ENCODE measurements at places on chromosomes 13 and 19. TPM values are rescaled to one million over a fixed set of nuclear protein-coding genes. Genes with fewer than 3 reads are reported as not detected.

Gene PCDH9
- 19.4 TPM for total RNA-seq

Gene SMIM24
- not detected for total RNA-seq

Gene FPR3
- total RNA-seq: 23.4 TPM

Gene CGB2
- not detected for total RNA-seq

Gene C13orf42
- total RNA-seq: not detected

Gene TRPM4
- total RNA-seq: 38.5 TPM

- H3K4me3 ChIP-seq: peak within 1 kb of the TSS; percentile 42
- H3K36me3 ChIP-seq: no peaks in the 10 kb centered on the region
- H3K27me3 ChIP-seq: no peaks in the 10 kb centered on the region
- H3K4me1 ChIP-seq: peaks cover 8% of the 10 kb centered on the region
- peak; percentile 77 for DNase-seq
- H3K27ac ChIP-seq: peak within 1 kb of the TSS; percentile 82
These were observed at the start of gene ICAM3 for GRCh38 chr19:10339380-10339960. Gene ICAM3, minus strand, starts transcription at chr19:10339624. Its CDS starts 10 bp downstream, at chr19:10339614.

DNA sequence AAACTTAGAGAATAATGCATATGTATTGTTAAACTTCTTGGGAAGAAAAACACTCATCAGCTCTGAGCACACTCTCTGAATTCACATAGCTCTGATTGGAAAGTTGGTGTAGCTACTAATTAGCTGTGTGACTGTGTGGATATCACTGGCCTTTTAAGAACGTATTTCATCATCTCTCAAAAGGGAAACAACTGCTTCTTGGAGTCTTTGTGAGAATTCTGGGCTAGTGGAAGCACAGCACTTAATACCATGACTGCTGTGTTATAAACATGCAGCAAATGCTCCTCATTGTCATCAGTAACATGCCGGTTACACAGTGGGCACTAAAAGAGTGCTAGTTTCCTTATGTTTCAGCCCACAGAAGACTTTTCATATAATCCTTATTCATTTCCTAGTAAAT, 220.9 kb upstream of the CSNK1A1L start:
- H3K27me3 ChIP-seq: no peaks in the 10 kb centered on the region
- H3K4me3 ChIP-seq: no peak overlapping the region
- DNase-seq: no peak
- H3K27ac ChIP-seq: no peak overlapping the region

- no peak overlapping the region for H3K4me3 ChIP-seq
- peak; percentile 97 for DNase-seq
- no peaks in the 10 kb centered on the region for H3K27me3 ChIP-seq
- H3K36me3 ChIP-seq: peaks cover 3% of the 10 kb centered on the region
These were observed 11.8 kb upstream of the CSNK1G2 start for GRCh38 chr19:1929021-1929742.

GRCh38 chr13:30346153-30346788, 38.9 kb upstream of the KATNAL1 start:
- no peaks in the 10 kb centered on the region for H3K36me3 ChIP-seq
- no peaks in the 10 kb centered on the region for H3K27me3 ChIP-seq
- H3K4me3 ChIP-seq: no peak overlapping the region
- no peak overlapping the region for H3K27ac ChIP-seq
- peaks cover 9% of the 10 kb centered on the region for H3K4me1 ChIP-seq
- no peak for DNase-seq

GRCh38 chr13:32080328-32080744, 48.8 kb downstream of the FRY start:
- peaks cover 4% of the 10 kb centered on the region for H3K36me3 ChIP-seq
- H3K27me3 ChIP-seq: no peaks in the 10 kb centered on the region
- no peak overlapping the region for H3K27ac ChIP-seq
- H3K4me1 ChIP-seq: no peaks in the 10 kb centered on the region

DNA sequence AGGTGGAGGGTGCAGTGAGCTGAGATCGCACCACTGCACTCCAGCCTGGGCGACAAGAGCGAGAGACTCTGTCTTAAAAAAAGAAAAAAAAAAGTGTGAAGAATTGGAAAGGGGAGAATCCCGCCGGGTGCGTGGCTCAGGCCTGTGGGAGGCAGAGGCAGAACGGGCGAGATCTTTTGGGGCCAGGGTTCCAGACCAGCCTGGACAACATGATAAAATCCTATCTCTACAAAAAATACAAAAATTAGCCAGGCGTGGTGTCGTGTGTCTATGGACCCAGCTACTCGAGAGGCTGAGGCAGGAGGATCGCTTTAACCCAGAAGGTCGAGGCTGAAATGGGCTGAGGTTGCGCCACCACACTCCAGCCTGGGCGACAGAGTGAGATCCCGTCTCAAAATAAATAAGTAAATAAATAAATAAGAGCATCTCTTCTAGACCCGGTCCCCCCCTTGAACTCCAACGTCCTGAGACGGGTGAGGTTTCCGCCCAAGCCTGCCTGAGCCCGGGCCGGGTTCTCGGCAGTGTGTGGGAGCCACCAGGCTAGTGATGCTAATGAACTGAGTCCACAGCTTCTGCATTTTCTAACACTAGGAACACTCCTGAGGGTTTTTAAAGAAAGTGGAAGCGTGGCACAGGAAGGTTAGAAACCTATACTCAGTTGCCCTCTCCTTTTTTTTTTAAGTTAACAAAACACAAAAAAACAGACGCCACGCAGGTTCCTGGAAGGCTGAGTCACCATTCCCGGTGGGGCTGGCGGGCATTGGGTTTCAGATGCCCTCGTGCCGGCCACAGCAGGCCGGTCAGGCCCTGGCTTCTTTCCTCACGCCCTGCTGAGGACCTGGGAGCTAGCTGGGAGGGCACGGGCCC, 22.0 kb downstream of the GPX4 start:
- no peaks in the 10 kb centered on the region for H3K27me3 ChIP-seq
- H3K4me3 ChIP-seq: no peak overlapping the region
- no peak for DNase-seq
- peaks cover 58% of the 10 kb centered on the region for H3K36me3 ChIP-seq
- peaks cover 26% of the 10 kb centered on the region for H3K4me1 ChIP-seq

GRCh38 chr19:3322199-3322978, 44.0 kb upstream of the NFIC start:
- no peaks in the 10 kb centered on the region for H3K4me1 ChIP-seq
- no peaks in the 10 kb centered on the region for H3K36me3 ChIP-seq
- no peaks in the 10 kb centered on the region for H3K27me3 ChIP-seq
- no peak overlapping the region for H3K27ac ChIP-seq
- H3K4me3 ChIP-seq: no peak overlapping the region
- no peak for DNase-seq

DNA sequence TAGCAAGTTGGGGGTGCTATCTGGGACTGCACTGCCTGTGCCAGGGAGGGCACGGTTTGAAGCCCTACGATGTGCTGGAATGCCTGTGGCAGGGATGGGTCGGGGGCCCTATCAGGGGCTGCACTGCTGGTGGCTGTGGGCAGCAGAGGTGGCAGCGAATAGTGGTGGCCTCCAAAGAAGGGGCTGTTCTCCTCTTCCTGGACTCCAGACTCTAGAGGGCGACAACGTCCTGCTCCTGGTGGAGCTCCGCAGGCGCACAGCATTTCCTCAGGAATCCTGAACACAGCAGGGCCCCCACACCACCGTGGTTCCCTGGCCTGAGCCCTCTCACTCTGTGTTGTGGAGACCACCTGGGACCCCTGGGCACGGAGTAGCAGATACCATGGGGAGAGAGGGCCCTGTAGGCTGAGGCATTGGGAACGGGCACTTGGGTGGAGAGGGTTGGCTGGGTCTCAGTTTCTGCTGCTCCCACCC, 145.6 kb downstream of the TNFRSF19 start:
- H3K4me1 ChIP-seq: no peaks in the 10 kb centered on the region
- H3K27me3 ChIP-seq: no peaks in the 10 kb centered on the region
- no peak for DNase-seq
- H3K36me3 ChIP-seq: no peaks in the 10 kb centered on the region

DNA sequence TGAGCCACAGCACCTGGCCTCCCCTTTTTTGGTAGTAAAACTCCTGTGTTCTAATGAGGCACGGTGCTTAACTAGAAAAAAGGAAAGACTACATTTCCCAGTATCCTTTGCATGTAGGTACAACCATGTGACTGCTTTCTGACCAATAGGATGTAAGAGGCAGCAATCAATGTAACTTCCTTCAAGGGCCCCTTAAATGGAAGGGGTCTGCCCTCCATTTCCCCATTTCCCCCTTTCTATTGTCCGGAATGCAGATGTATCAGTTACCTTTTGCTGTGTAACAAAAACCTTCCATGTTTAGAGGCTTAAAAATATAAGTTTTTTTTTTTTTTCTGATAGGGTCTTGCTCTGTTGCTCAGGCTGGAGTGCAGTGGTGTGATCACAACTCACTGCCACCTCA, 2.2 kb downstream of the GPR32 start:
- H3K27me3 ChIP-seq: peaks cover 4% of the 10 kb centered on the region
- no peaks in the 10 kb centered on the region for H3K4me1 ChIP-seq
- no peak overlapping the region for H3K4me3 ChIP-seq
- no peaks in the 10 kb centered on the region for H3K36me3 ChIP-seq
- H3K27ac ChIP-seq: no peak overlapping the region

DNA sequence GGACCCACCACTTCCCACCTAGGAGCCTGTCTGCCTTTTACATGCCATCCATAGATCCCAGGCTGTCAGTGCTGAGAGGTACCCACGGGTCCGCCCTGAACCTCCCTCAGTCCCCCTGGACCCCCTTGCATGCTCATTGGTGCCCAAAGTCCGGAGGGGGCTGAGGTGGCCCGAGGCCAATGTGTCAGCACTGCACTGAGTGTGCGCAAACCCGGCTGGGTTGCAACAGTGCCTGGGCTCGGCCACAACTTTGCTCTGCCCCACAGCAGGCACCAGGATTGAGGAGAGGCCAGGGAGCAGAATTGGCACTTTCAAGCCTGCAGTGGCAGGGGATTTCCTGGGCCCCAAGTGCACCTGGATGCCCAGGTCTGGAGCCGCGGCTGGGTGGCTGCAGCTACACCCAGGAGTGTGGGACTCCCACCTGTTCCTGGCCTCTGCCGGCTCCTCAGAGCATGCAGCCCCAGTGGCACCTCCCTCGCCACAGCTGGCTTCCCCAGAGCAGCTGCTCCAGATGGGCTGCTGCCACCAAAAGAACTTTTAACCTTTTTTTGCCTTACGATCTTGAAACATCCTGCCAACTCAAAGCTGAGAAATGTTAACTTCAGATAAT, 837.0 kb downstream of the SLITRK6 start:
- H3K27me3 ChIP-seq: no peaks in the 10 kb centered on the region
- no peak overlapping the region for H3K27ac ChIP-seq
- no peaks in the 10 kb centered on the region for H3K36me3 ChIP-seq
- H3K4me1 ChIP-seq: no peaks in the 10 kb centered on the region
- peak; percentile 55 for DNase-seq
- H3K4me3 ChIP-seq: no peak overlapping the region

DNA sequence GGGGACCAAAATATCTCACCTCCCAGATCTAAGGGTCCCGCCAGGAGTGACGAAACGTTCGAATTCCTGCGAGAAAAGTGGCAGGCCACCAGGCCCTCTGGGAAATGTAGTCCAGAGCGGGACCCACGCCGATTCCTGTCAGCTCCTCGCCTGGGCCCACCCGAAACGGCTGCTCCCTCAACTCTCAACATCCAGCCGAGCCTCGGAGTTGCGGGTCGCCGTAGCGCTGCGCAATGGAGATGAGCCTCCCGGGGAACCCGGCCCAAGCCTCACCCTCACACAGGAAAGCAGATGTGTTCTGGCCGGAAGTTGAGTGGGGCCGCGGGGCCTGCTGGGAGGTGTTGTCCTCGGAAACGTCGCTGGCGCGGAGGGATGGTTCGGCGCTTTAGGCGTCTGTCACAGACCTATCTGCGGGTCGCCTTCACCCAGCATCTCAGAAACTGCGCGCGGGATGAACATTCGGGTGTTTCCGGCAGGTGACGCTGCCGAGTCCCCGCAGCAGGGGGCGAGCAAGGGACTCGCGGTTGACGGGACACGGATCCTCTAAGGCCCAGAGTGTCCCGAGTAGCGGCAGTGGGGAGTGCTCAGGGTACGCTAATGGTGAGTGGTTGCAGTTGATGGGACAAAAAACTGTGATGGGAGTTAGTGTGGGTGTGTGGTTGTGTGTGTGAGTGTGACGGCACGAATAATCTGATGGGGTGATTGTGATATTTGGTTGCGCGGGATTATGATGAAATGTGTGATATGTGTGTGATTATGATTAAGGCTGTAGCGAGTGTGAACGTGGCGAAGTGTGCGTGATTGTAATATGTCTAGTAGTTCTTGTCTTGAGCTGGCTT, at the start of the genes ZNF568 and ZNF829:
TSS of gene ZNF568 (plus strand) at position 341 of the 839 bp plus-strand sequence. CDS start 6,439 bp downstream, outside the sequence.
TSS of gene ZNF829 (minus strand) at position 300 of the 839 bp plus-strand sequence. CDS start 1,124 bp downstream, outside the sequence.
- H3K4me1 ChIP-seq: peaks cover 8% of the 10 kb centered on the region
- peak within 1 kb of the TSS; percentile 96 for H3K27ac ChIP-seq

GRCh38 chr19:6767357-6768235, at the start of gene SH2D3A:
Gene SH2D3A, minus strand, starts transcription at chr19:6767435. Its CDS starts 3,687 bp downstream, at chr19:6763748.
- peak; percentile 97 for DNase-seq
- H3K4me3 ChIP-seq: peak within 1 kb of the TSS; percentile 56
- peaks cover 12% of the 10 kb centered on the region for H3K4me1 ChIP-seq
- peak within 1 kb of the TSS; percentile 87 for H3K27ac ChIP-seq
- H3K36me3 ChIP-seq: no peaks in the 10 kb centered on the region
- H3K27me3 ChIP-seq: no peaks in the 10 kb centered on the region

DNA sequence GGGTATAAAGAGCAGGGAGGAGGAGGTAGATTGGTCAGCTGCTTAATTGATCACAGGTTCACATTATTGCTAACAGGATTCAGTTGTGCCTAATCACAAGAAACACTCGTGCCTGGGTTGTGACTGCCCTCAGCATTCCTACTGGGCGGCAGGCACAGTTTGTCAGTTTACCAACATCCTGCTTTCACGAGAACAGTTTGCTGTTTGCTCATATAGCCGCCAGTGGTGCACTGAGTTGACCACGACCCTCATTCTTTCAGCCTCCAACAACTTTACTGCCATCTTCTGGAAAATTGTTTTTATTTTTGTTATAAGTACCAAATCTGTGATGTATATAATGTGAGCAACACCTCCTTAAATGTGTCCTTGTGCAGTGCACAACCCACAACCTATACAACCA, 16.2 kb upstream of the IFT88 start:
- H3K27ac ChIP-seq: no peak overlapping the region
- no peaks in the 10 kb centered on the region for H3K4me1 ChIP-seq
- no peaks in the 10 kb centered on the region for H3K36me3 ChIP-seq

DNA sequence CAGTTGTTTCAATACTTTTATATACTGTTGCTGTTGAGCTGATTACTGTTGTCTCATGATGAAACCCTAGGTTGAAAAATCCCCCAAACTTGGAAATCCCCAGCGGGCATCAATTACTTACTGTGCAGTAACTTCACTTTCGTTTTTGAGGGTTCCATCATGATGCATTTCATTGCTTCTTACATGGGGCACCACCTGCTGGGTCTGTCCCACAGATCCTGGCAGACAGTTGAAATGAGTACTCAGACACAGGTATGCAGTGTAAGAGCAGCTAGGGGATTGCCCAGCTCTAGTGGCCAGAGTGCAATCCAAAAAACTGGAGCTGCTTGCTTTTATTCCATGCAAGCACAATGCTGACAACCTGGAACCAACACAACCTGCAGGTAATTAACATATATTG, 132.5 kb upstream of the ZNF91 start:
- no peak for DNase-seq
- no peaks in the 10 kb centered on the region for H3K36me3 ChIP-seq
- H3K4me1 ChIP-seq: no peaks in the 10 kb centered on the region
- no peaks in the 10 kb centered on the region for H3K27me3 ChIP-seq

- H3K27ac ChIP-seq: no peak overlapping the region
- no peaks in the 10 kb centered on the region for H3K36me3 ChIP-seq
- H3K4me3 ChIP-seq: no peak overlapping the region
- no peaks in the 10 kb centered on the region for H3K27me3 ChIP-seq
- DNase-seq: no peak
- no peaks in the 10 kb centered on the region for H3K4me1 ChIP-seq
These were observed 13.5 kb downstream of the C13orf46 start for GRCh38 chr13:113960276-113960948.

- H3K4me3 ChIP-seq: no peak overlapping the region
- H3K27ac ChIP-seq: no peak overlapping the region
- H3K4me1 ChIP-seq: peaks cover 4% of the 10 kb centered on the region
These were observed 29.7 kb upstream of the MIER2 start for GRCh38 chr19:374183-374885.

GRCh38 chr13:44905556-44905955, 83.7 kb downstream of the NUFIP1 start:
- no peak overlapping the region for H3K4me3 ChIP-seq
- no peaks in the 10 kb centered on the region for H3K27me3 ChIP-seq
- no peak for DNase-seq
- no peaks in the 10 kb centered on the region for H3K4me1 ChIP-seq

Data from upper lobe of left lung (tissue), 6 donors.